ENCODE measurements at places on chromosomes 12 and 14. TPM values are rescaled to one million over a fixed set of nuclear protein-coding genes. Genes with fewer than 3 reads are reported as not detected.

GRCh38 chr12:76746516-76746915 is 17.4 kb upstream of the ZDHHC17 start:
- no peak for DNase-seq
- H3K4me1 ChIP-seq, result no peaks in the 10 kb centered on the region
- H3K27me3 ChIP-seq, result no peaks in the 10 kb centered on the region

- H3K4me3 ChIP-seq, result peak overlapping the region; percentile 50
- H3K27ac ChIP-seq, result peak overlapping the region; percentile 77
- H3K36me3 ChIP-seq, result no peaks in the 10 kb centered on the region
- peaks cover 20% of the 10 kb centered on the region for H3K27me3 ChIP-seq
- H3K4me1 ChIP-seq, result peaks cover 6% of the 10 kb centered on the region
These were observed 93.9 kb upstream of the EVL start for GRCh38 chr14:99971087-99971940.

DNA sequence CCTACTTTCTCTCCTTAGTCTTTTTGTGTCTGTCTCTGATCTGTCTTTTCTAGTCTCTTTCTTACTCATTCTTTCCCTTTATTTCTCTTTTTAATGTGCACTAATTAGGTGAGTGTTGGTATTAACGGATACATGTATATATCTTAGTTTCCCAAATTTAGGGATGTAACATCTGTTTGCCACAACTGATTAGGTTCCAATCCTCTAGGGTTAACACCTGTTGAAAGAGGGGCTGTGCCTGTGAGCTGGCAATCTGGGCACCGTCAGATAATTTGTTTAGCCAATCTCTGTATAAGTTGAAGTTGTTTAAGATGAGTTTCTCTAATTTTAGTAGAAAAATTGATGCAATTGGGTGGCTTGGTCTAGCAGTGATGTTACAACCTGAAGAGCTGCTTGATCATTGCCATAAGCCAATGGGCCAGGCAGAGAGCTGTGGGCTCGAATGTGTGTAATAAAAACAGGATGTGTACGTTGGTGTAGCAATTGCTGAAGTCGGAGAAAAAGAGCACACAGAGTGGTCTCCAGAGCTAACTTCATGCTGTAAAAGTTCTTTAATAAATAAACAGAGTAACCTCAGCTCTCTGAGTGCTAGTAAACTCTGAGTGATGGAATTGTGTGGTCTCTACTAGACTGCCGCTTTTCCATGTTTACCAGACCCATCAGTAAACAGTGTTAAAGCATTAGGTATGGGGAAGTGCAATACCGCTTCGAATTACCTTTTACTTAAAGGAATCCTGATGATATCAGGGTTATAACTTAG is 18.3 kb upstream of the LYZ start:
- H3K4me3 ChIP-seq, result no peak overlapping the region
- H3K4me1 ChIP-seq, result 0 out of 2 replicates have a peak, but pooled peaks cover 14% of the 10 kb centered on the region
- no peaks in the 10 kb centered on the region for H3K36me3 ChIP-seq
- H3K27me3 ChIP-seq, result no peaks in the 10 kb centered on the region
- DNase-seq, result no peak

DNA sequence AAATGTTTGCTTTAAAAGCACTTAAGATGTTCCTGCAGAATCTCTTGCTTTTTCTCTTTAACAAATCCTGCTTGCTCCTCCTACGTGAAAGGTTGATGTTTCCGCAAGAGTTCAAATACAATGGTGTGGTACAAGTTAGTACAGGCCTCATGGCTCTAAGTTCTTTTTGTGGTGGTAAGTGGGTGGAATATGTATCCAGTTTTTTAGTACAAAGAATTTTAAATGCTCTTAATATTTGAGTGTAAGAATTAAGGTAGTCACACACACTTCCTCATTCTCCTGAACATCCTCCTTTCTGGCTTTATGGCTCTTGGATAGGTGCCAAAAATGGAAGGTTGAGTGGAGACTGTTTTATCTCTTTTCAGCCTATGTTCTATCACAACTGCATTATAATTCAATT is 1.8 kb downstream of the OTOGL start:
- no peak overlapping the region for H3K27ac ChIP-seq
- DNase-seq, result no peak
- H3K36me3 ChIP-seq, result no peaks in the 10 kb centered on the region
- H3K4me1 ChIP-seq, result no peaks in the 10 kb centered on the region
- H3K4me3 ChIP-seq, result no peak overlapping the region

DNA sequence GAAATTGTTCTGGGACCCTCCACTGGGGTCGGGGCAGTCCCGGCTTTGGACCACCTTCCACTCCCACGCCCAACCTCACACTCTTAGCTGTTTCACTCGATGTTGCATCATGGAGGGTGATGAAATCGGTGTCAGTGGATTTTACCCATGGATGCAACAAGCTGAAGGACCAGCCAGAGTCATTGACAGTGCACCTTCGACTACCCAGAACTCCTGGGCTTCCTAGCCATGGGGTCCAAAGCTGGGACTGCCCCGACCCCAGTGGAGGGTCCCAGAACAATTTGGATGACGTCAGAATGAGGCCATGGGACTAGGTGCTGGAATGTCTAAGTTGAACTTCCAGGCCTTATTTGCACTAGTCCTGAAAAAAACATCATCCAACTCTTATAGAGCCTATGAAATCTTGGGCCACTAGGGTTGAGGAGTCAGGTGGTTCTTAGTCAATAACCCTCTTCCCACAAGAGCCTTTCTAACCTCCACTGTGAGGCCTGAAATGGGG is 882 bp upstream of the IL23A start:
- H3K27me3 ChIP-seq, result no peaks in the 10 kb centered on the region
- H3K4me1 ChIP-seq, result peaks cover 17% of the 10 kb centered on the region
- peak overlapping the region; percentile 12 for H3K27ac ChIP-seq
- peaks cover 2% of the 10 kb centered on the region for H3K36me3 ChIP-seq
- no peak for DNase-seq
- no peak overlapping the region for H3K4me3 ChIP-seq

The NR1H4 gene
- not detected for total RNA-seq
